ENCODE measurements at places on chromosomes 1 and 21. TPM values are rescaled to one million over a fixed set of nuclear protein-coding genes. Genes with fewer than 3 reads are reported as not detected.

DNA sequence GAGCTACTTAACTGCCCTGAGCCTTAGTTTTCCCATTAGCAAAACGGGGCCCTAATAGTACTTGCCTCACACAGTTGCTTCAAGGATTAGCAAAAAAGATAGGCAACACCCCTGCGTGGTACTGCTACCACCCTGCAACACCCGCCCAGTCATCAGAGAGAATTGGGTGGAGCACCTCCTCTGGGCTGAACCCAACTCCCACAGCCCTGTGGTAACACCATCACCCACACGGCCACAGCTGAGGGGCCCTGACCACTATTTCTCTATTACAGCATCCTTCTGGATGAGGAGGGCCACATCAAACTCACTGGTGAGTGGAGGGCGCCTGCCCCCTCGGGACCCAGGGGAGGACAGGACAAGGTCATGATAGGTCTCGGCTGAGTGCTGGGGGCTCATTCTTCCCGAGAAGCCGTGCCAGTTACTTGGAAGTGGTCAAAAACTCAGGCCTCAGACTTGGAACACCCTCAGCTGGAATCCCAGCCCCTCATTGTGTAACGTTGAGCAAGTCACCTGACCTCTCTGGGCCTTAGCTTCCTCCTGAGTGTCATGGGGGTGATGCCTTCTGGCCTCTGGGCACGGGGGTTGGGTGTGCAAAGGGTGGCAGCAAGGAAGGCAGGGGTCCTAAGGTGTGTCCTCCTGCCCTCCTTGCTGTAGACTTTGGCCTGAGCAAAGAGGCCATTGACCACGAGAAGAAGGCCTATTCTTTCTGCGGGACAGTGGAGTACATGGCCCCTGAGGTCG lies 24.6 kb downstream of the RPS6KA1 start:
- DNase-seq, result no peak

- DNase-seq, result no peak
These were observed 10.6 kb upstream of the LRRC39 start for GRCh38 chr1:100188617-100189016.

DNA sequence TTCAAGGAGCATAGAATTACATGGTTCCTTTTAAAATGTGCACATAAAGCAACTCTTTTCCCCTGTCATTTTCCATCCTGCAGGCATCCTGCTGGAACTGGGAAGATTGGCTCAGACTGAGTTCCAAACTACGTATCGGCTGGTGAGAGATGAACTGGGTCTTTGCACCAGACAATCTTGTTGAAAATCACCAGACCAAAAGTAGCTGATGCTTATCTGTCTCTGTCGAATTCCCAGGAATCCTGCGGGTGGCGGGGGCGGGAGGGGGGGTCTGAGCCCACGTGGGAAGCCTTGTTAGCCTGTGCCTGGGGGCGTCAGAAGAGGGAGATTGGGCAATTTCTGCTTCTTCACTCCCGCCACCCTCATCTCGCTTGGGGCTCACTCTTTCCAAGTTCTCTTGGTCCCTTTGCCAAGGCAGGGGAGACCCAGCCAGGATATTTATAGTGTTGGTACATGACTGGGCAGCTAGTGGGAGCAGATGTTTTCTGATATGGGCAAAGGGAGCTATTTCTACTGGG lies 90.1 kb upstream of the SLC25A33 start:
- no peak for DNase-seq

The IRF6 gene
- total RNA-seq, result 0.66 TPM

- no peak for DNase-seq
These were observed 627.4 kb upstream of the NR5A2 start for GRCh38 chr1:199399996-199400724.
